ENCODE measurements at places on chromosomes 1 and 21. TPM values are rescaled to one million over a fixed set of nuclear protein-coding genes. Genes with fewer than 3 reads are reported as not detected.

- DNase-seq = no peak
- no peak overlapping the region for H3K4me3 ChIP-seq
- no peak overlapping the region for H3K27ac ChIP-seq
- H3K36me3 ChIP-seq = no peaks in the 10 kb centered on the region
Observed at GRCh38 chr1:84737590-84737989, 47.3 kb upstream of the SSX2IP start.

DNA sequence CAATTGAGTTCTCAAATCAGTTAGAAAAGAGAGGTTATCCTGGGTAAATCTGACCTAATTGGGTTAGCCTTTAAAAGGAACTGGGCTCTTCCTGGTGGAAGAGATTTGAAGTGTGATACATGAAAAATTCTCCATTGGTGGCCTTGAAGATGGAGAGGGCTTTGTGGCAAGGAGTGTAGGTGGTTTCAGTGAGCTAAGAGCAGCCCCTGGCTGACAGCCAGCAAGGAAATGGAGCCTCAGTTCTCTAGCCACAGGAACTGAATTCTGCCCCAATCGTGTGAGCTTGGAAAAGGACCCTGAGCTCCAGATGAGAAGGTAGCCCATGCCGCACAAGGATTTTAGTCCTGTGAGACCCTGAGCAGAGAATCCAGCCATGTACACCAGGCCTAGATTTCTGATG, 12.7 kb upstream of the HYI start:
- no peak for DNase-seq
- no peaks in the 10 kb centered on the region for H3K36me3 ChIP-seq
- no peaks in the 10 kb centered on the region for H3K4me1 ChIP-seq
- H3K27me3 ChIP-seq = no peaks in the 10 kb centered on the region

DNA sequence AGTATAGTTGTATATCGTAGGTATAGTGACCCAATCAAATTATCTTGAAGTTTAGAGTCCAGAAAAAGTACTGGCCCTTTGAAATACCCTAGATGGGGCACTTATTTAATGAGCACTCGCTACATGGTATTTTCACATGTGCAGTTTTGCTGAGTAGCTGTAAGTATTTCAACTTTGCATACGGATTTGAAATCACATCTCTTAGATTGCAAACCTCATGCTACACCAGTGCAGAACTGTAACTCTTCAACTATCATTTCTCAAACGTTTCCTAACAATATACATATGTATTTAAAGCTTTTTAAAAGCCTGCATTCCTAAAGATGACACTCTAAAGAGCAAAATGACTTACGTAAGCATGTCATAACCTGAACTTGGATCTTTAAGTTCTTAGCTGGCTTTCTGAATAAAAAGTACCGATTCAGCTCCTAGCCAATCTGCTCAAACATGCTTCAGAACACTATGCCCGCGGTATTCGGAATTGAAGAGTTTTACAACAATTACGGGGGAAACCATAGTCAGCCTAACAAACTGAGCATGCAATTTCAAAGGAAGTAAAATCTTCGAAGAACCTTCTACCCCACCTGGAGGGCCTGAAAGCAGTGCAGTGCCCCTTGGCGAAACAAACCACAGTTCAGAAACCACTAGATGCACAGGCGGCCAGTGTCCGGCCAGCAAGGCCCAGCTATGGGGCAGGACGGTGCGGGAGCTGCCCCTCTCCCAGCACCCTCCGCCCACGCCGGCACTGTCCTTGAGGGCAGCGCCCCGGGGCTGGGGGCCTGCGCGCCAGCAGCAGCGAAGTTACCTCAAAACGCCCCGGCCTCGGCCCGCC, 863 bp downstream of the FH start:
- peak overlapping the region; percentile 79 for H3K27ac ChIP-seq
- H3K36me3 ChIP-seq = peaks cover 15% of the 10 kb centered on the region
- H3K4me3 ChIP-seq = peak overlapping the region; percentile 98
- H3K27me3 ChIP-seq = peaks cover 13% of the 10 kb centered on the region
- H3K4me1 ChIP-seq = peaks cover 4% of the 10 kb centered on the region
- peak; percentile 42 for DNase-seq

The FMO2 gene
- 21.0 TPM for polyA plus RNA-seq

DNA sequence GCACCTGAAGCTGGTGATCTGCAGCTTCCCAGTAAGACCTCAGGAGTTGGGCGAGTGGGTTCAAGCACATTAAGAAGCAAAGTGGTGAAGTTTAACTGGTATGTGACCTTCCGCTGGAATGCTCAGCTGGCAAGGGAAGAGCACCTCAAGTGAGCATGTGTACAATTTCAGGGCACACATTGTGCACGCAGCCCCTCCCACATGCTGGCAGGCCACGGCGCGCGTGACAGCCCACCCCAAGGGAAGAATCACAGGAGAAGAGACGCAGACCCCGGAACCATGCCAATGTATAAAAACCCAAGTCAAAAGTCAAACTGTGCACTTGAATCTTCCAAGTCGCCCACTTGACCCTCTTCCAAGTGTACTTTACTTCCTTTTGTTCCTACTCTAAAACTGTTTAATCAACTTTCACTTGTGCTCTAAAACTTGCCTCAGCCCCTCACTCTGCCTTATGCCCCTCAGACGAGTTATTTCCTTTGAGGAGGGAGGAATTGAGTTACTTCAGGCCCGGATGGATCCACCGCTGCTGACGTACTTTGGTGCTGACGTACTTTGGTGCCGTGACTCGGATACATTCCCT, 20.0 kb downstream of the LRRC3 start:
- no peaks in the 10 kb centered on the region for H3K36me3 ChIP-seq
- H3K27ac ChIP-seq = no peak overlapping the region

DNA sequence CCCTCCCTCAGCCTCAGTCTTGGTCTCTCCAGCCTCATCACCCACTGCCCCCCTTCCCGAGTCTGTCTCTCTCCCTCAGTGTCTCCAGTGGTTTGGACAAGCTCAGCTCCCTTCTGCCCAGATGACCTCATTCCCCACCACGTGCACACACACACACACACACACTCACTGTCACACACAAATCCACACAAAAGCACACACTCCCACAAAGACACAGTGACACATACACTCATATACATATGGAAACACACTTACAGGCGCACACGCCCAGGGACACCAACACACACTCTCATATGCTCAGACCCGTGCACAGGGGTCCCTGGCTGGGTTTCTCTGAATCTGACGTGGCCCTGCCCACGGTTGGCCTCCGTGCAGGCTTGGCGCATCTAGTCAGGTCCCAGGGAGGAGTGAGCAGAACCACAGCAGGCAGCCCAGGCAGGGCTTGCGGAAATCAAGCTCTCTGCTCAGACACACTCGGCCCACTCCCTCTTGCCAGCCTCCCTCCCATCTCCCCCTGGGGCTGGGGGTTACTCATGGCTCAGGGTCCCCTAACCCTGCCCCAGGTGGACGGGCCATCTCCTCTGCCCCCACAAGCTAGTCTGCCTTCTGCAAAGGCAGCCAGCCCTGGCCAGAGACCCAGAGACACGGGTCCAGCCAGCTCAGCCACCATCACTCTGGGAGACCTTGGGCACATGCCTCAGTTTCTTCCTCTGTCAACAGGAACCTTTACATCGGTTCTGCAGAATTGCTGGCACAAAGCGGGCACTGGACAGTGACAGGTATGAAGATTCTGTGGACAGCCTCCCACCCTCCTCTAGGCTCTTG, 38.5 kb upstream of the FAM131C start:
- no peak overlapping the region for H3K4me3 ChIP-seq
- no peaks in the 10 kb centered on the region for H3K36me3 ChIP-seq
- no peak for DNase-seq
- no peaks in the 10 kb centered on the region for H3K27me3 ChIP-seq

DNA sequence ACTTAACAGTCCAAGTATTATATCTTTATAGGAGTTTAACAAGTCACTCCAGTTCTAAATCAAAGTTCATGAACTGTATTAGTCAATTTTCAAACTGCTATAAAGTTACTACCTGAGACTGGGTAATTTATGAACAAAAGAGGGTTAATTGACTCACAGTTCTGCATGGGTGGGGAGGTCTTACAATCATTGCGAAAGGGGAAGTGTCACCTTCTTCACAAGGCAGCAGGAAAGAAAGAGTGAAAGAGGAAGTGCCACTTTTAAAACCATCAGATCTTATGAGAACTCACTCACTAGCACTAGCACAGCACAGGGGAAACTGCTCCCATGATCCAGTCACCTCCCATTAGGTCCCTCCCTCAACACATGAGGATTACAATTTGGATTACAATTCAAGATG, 70.0 kb downstream of the CLCA4 start:
- no peaks in the 10 kb centered on the region for H3K27me3 ChIP-seq
- no peak overlapping the region for H3K4me3 ChIP-seq
- no peaks in the 10 kb centered on the region for H3K36me3 ChIP-seq
- H3K4me1 ChIP-seq = peaks cover 5% of the 10 kb centered on the region

DNA sequence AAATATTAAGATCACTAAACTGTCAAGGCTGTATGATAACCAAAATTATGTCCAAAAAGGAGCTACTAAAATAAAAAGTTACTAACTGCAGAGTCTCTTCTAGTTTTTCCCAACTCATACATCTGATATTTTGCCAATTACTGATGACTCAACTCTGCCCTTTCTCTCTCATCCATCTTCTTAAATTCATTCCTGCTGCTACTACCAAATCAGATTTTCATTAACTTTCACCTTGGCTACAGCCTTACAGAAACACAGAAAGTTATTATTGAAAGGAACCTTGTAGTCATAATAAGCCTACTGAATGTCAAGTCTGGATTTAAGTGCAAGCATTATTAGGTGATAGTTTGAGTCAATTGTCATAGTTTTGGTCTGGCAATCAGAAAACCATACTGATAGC, 273.1 kb downstream of the DPYD start:
- no peak overlapping the region for H3K27ac ChIP-seq
- H3K4me3 ChIP-seq = no peak overlapping the region
- H3K27me3 ChIP-seq = no peaks in the 10 kb centered on the region
- no peaks in the 10 kb centered on the region for H3K4me1 ChIP-seq

The KMO gene
- polyA plus RNA-seq = 0.17 TPM

The LYPD8 gene
- not detected for polyA plus RNA-seq

DNA sequence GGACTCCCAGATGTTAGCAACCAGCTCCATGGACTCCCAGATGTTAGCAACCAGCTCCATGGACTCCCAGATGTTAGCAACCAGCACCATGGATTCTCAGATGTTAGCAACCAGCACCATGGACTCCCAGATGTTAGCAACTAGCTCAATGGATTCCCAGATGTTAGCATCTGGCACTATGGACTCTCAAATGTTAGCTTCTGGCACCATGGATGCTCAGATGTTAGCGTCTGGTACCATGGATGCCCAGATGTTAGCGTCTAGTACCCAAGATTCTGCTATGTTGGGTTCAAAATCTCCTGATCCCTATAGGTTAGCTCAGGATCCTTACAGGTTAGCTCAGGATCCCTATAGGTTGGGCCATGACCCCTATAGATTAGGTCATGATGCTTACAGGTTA, 8.8 kb downstream of the SON start:
- H3K27ac ChIP-seq = no peak overlapping the region
- H3K4me3 ChIP-seq = no peak overlapping the region
- DNase-seq = no peak
- peaks cover 27% of the 10 kb centered on the region for H3K4me1 ChIP-seq
- no peaks in the 10 kb centered on the region for H3K27me3 ChIP-seq
- peaks cover 7% of the 10 kb centered on the region for H3K36me3 ChIP-seq

The NUF2 gene
- 34.5 TPM for polyA plus RNA-seq

DNA sequence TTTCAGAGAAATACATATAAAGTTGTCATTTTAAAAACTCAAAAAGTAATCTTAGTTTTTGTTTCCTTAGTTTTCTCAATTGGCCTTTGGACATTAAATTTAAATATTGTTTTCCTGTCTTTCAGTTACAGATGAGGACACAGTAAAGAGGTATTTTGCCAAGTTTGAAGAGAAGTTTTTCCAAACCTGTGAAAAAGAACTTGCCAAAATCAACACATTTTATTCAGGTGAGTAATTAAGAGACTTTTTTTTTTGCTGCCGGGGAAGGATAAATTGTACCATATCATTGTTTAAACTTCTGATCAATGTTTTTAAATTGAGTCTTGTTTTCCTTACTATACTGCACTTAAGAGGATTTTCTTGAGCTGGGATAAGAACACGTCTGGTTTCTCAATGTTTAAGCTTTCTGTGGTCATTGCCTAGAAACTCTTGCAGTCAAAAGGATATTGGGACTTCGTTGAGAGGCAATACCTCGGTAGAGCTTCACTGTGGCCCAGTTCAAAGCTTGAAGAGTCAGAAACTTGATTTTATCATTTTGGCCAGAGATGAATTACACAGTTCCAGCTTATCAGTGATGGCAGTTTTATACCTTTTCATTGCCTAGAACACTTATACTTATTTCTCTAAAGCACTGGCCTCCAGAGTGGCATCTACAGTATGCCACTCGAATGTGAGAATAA, 124.9 kb upstream of the KIAA1614 start:
- no peaks in the 10 kb centered on the region for H3K36me3 ChIP-seq
- no peak for DNase-seq
- H3K4me1 ChIP-seq = no peaks in the 10 kb centered on the region
- H3K27me3 ChIP-seq = no peaks in the 10 kb centered on the region
- no peak overlapping the region for H3K27ac ChIP-seq
- H3K4me3 ChIP-seq = no peak overlapping the region
